ENCODE measurements at places on chromosomes 1 and 21. TPM values are rescaled to one million over a fixed set of nuclear protein-coding genes. Genes with fewer than 3 reads are reported as not detected.
A peak's percentile ranks its signal among the peaks of the same experiment; 100 is the strongest.

GRCh38 chr1:37410815-37411214 lies 63.6 kb upstream of the ZC3H12A start:
- no peak for ATAC-seq

GRCh38 chr21:21286170-21286798 lies 288.1 kb downstream of the NCAM2 start:
- ATAC-seq = no peak

DNA sequence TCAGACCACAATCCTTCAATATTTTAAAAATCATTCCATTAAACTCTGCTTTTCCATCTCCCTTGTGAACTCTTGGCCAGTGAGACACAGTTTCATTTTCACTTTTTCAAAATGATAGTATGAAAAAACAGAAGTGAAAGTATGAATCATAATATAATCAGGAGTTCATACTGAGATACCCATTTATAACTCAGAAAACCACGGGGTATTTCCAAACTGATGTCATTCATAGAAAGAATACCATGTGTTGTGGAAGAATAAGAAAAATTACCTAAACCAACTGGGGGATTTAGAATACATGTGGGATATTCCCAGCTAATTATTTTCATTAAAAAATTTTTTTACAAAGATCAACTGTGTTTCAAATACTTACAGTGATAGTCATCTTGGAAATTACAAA lies 149.9 kb downstream of the MRPL39 start:
- no peak for ATAC-seq

GRCh38 chr1:10232163-10232562 lies 21.8 kb downstream of the KIF1B start:
- ATAC-seq = no peak

DNA sequence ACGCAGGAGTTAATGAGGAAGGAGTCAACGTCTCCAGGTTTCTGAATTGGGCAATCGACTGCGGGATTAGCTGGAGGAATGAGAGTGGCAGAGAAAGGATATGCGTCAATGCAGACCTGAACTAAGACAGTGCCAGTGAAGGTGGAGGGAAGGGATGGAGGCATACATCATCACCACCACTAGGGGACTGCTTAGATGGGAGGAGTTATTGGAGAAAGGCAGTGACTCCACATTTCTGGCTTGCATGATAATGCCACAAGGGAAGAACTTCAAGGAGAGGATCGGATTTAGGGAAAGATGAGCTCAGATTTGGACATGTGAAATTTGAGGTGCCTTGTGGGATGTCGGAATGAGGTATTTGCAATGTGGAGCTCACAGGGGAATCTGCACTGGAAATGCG lies 17.5 kb downstream of the VASH2 start:
- no peak for ATAC-seq

DNA sequence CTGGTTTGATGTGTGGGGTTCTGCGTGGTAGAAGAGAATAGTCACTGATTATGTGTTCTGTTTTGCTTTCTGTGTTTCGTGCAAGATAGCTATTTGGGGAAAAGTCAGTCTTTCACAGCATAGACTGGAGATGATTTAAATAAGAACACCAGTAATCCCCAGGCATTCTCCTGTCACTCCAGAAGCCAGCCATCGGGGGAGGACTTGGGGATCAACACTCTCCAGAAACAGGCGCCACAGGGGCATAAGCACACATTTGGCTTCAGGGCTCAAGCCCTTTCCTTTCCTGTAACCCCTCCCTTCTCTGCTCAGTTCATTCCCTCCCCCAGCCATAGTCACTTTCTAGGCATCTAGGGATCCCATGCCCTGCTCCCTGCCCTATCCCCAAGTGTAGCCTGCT lies 97.3 kb upstream of the BEND5 start:
- ATAC-seq = no peak

DNA sequence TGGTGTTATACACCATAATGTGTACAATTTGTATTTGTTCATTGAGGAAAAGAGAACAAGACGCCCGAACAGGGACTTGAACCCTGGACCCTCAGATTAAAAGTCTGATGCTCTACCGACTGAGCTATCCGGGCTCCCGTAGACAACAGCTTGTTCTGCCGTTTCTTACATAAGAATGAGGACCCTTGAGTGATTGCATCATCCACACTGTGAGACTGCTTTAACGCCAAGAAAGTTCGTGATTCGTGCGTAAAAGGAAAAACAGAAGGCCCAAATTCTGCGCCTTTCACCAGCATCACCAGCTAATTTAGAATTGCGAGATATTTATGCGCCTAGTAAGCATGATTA lies 9.3 kb upstream of the MDM4 start:
- ATAC-seq = peak; percentile 88

DNA sequence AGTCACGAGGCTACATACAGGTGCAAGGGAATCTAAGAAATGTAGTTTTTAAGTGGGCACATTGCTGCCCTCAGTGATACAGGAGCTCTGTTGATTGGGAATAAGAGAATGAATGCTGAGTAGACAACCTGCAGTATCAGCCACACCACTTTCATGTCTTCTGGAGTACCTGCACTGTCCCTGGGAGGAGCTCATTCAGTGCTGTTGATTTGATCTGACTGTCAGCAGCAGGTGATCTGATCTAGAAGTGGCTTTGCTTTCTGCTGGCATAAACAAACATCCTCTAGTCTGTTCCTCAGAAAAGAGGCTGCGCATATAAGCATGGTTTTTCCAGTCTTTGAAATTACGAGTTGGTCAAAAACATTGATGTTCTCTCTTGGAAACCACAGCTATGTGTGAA lies 35.5 kb upstream of the LRRC52 start:
- no peak for ATAC-seq

GRCh38 chr21:15020797-15021196 lies 44.0 kb downstream of the NRIP1 start:
- ATAC-seq = no peak

DNA sequence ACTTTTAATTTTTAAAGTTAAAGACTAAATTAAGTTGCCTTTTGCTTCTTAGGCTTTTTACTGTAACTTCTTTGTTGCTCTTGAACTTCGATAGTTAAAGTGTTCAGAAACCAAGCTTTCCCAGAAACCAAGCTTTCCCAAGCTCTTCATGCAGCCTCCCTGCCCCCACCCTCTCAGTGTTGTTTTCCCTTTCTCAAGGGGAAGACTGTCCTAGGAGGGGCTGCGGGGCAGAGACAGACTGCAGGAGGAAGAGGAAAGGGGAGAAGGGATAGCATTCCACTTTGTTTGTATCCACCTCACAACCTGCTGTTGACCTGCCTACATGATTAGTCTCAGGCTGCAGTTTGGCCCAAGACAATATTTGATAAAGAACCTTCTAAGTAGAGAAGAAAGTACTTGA lies 39.0 kb upstream of the DIPK1A start:
- ATAC-seq = no peak

- no peak for ATAC-seq
Measured at GRCh38 chr1:245588116-245588639, 433.4 kb downstream of the KIF26B start.

The KIAA1614 gene
- 13.7 TPM for total RNA-seq

The UBE4B gene
- 99.2 TPM for total RNA-seq

The RAP1A gene
- 222 TPM for total RNA-seq

The KANK4 gene
- 0.40 TPM for total RNA-seq

The RAB7B gene
- total RNA-seq = 2.2 TPM

The NEGR1 gene
- total RNA-seq = 33.3 TPM

The TIMM17A gene
- total RNA-seq = 38.6 TPM
